Kidney capillary endothelial cell (primary cell): ENCODE measurements at places on chromosomes 6 and 20.

- no peak for DNase-seq
Observed at GRCh38 chr6:3997177-3997770, 81.7 kb downstream of the FAM217A start.

DNA sequence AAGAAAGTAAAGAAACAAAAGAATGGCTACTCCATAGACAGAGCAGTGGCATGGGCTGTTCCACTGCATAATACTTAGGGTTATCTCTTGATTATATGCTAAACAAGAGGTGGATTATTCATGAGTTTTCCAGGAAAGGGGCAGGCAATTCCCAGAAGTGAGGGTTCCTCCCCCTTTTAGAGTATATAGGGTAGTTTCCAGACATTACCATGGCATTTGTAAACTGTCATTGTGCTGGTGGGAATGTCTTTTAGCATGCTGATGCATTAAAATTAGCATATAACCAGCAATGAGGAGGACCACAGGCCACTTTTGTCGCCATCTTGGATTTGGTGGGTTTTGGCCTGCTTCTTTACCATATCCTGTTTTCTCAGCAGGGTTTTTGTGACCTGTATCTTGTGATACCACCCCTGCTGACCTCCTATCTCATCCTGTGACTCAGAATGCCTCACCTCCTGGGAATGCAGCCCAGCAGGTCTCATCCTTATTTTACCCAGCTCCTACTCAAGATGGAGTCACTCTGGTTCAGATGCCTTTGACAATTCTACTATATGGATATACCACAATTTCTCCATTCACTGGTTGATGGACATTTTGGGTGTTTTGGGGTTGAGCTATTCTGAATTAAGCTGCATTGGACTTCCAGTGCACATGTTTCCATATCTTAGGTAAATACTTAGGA, 280.6 kb downstream of the FARS2 start:
- DNase-seq: peak; percentile 40

GRCh38 chr20:53930651-53931504, 139.5 kb downstream of the BCAS1 start:
- DNase-seq: no peak

DNA sequence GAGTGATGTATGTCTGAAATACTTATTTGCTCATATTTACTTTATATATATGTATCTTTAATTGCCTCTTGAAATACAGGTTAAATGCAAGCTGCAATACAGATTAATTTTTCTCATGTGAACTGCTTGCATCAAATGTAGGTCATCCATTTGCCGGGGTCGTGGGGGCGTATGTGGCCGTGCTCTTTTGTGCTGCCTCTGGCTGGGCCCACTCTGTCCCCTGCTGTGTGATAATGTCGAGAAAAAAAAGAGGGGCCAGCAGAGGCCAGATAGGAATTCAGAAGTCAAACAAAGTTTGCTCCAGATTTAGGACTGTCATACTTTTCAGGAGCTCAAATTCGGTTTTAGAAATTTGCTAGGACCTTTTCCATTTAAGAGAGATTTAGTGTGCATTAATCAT, 459.6 kb upstream of the SOX4 start:
- no peak for DNase-seq

DNA sequence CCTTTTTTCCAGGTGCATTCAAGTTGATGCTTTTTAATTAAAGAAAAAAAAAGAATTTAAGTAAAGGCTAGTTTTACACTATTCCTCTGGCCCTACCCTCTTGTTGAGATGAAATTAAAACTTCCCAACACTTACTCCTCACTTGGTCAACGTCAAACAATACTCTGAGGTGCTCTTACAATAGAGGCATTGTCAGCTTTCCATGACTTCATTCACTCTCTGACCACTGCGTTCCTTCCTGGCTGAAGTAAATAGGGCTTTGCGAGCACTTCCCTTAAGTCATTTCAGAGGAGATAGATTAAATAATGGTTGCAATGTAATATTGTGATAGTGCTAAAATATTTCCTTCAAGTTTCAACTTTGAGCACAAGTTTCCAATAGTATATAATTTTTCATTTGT, 229.8 kb upstream of the CEP162 start:
- DNase-seq: no peak

- no peak for DNase-seq
Observed at GRCh38 chr6:154668156-154668555, 65.1 kb upstream of the SCAF8 start.

GRCh38 chr6:19472850-19473249, 364.3 kb upstream of the ID4 start:
- no peak for DNase-seq

DNA sequence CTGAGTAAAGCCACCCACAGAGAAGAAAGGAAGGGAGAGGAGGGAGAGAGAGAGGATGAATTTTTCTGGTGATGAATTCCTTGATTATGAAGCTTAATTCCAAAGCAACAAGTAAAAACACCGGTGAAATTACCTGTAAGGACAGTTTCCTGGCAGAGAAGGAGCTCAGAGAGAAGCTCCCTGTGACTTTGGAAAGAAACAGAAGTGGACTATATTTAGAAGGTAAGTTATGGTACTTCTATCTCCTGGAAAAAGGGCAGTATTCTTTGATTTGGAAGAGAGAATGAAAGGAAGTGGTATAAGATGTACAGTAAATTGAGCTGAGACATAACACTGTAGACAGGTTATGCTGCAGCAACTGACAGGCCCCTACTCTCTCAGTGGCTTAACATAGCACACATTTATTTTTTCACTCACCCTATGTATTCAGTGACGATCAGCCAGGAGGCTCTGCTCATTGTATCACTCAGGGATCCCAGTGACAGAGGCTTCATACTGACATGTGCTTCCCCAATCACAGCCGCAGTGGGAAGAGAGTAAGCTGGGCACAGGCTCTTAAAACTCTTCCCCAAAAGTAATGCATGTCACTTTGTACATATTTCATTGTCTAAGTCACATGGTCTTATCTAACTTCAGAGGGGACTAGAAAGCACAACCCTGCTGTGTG, 349.5 kb downstream of the BTBD9 start:
- no peak for DNase-seq

GRCh38 chr6:153957394-153957793, 81.6 kb upstream of the OPRM1 start:
- no peak for DNase-seq

DNA sequence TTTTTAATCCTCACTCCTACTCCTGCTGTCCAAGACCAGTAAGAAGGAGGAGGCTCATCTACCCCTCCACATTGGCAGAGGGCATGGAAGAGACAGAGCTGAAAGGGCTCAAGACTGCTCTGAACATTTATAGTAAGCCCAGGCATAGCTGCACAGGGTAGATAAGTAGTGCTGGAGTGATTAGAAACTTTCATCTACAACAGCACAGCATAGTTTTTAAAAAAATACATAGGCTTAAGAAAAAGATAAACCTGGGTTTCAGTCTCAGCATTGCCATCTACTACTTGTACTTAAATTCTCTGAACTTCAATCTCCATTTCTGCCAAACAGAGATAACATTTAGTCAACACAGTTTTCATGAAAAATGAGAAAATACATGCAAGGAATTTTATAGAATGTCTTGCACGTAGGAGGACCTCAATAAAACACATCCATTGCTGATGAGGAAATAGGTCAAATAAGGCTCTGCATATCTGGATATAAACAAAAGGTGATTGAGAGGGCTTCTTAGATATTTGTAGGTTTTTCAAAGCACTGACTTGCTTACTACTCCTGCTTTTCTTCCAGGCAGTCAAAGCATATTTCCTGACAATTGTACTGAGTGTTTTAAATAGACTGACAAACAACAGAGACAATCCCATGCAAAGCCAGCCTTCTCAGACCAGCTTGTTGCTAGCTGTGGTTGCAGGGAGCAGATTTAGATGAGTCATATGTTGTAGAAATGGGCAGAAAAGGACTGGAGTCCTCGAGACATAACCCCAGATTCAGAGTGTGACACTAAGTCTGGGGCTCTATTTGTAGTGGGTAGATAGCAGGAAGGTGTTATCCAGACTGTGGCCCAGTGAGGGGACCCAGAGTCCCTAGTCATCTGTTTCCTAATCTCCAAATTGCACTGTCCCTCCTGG, 107.4 kb upstream of the TAB2 start:
- peak; percentile 29 for DNase-seq

GRCh38 chr20:63261060-63261794, 7.0 kb upstream of the NKAIN4 start:
- no peak for DNase-seq

DNA sequence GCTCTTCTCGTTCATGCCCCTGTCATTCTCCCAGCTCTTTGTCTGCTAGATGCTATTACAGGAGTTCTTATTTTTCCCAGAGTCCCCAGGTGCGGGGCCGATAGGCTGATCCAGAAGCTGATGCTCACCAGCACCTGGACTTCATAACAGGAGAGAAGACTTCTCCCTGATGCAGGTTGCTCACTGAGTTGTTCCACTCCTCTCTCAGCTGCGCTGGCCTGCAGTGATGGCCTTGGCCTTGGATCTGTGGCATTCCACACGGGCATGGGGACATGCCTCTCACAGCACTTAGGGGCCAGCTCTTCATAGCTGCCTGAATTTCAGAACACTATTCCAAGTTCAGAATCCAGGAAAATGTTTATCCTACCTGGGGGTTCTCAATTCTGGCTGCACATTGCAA, 7.1 kb upstream of the TXNDC5 start:
- DNase-seq: no peak

DNA sequence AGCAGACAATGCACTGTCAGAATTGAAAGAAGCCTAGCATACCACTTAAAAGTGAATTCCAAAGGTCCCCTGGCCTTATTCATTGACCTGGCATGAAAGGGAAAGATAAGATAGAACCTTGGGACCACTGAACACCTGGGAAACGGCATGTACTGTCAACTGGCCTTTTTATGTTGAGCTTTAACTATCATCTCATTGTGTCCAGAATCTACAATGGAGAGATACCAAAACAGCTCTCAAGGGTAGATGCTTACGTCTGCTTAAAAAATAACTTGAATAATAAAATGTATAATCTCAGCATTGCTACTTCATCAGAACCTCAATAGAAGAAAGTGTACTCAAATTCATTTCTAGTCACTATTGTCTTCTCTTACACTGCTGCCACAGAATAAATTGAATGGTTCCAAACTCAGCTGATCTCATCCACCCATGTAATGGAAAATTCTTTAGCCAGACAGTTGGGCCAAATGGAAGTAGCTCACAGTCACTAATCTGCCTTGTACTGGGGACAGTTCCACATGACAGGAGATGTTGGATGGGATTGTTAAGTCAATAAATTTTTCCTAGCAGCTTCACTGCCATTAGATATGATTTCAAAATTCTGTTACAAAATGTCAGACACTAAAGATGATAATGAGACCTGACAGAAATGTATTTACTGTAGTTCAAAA, 93.8 kb downstream of the MLIP start:
- no peak for DNase-seq

- DNase-seq: no peak
Observed at GRCh38 chr20:34337982-34338726, 24.9 kb upstream of the ITCH start.

DNA sequence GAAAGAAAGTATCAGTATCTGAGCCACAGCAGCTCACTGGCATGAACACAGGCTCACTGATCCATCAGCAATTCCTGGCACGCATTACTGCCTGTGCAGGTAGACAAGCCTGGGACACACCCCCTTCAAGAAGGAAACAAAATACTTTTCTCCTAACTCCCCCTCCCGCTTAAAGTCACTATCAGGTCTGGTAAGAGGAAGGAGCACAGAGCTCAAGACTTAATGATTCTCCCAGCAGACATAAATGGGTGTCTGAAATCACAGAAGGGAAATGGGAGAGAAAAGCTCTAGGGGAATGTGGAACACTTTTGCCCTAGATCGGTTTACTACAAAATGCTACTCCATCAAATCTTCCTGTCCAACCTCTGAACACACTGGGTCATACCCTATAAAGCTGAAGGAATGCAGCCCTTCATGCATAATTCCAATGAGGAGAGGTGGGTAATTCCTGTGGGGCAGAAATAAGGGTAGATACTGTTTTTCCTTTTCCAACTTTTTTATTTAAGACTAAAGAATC, at the start of gene ADGRF1:
Gene ADGRF1, minus strand, starts transcription at position 58 of the 517 bp plus-strand sequence. CDS start 13,271 bp downstream, outside the sequence.
- DNase-seq: no peak

DNA sequence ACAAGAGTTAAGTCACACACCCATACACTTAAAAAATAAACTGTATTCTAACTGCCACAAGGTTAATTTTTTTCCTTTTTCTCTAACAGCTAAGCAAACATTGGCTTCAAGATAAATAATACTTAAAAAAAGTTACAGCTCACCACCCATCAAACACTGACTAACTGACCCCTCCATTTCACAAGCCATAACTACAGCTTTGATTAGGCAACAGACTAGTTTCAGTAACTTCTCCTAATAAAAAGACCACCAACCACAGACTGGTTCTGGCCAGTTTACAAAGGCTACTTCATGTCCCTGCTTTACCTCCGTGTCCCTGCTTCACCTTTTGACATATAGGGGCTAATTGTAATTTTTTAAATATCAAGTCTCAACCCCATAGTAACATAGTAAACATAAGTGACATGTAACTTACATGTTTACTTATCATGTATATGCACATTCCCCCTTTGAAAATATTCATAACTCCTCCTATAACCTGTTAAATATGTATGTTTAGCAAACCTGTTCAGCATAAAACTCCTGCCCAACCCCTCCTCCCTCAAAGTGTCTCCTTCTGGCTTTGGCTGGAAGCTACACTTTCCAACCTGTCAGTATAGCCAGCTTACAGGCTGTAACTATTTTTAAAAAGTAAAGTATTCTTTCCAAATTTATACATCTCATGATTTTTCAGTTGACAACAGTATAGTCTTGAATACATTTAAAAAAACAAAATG, 15.1 kb upstream of the POM121L2 start:
- no peak for DNase-seq

- DNase-seq: no peak
Observed at GRCh38 chr6:14965424-14966075, 280.3 kb upstream of the JARID2 start.

DNA sequence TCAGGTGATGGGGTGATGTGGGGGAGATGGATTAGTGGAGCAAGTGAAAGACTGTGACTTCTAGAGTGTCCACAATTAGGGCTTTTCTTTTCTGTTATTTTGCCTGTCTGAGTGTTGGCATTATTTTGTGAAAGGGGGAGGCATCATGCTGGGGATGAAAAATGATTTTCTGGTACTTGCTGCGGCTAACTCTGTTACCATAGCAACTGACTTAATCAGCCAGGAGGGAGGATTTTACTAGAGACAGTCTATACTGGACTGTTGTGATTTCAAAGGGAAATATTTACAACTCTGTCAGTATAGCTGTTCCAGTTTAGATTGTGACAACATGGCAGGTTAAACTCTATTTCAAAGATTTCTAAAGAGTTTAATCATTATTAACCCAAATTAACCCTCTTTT, 30.4 kb upstream of the MRAP2 start:
- no peak for DNase-seq

GRCh38 chr6:12047304-12047703, 35.2 kb downstream of the HIVEP1 start:
- no peak for DNase-seq

DNA sequence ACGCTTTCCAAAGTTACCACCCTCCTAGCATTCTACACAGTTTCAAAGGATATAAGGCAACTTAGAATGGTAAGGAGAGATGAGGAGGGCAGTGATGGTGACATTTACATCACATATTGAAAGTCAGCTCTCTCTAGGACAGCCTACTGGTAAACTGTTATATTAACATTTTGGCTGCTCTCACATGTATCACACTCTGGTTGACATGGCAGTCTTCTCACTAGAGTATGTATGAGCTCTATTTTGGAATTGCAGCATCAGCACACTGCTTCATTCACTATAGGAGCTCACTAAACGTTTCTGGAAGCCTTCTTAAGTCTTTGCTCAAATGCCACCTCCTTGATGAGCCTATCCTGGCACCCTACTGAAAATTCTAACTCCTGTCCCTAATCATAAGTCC, 135.7 kb upstream of the ENPP5 start:
- no peak for DNase-seq
